Aorta (tissue), 5 donors: ENCODE measurements at places on chromosomes 3 and 15. TPM values are rescaled to one million over a fixed set of nuclear protein-coding genes. Genes with fewer than 3 reads are reported as not detected.

- DNase-seq = no peak
- H3K36me3 ChIP-seq = no peaks in the 10 kb centered on the region
- no peaks in the 10 kb centered on the region for H3K4me1 ChIP-seq
- H3K27me3 ChIP-seq = no peaks in the 10 kb centered on the region
- H3K4me3 ChIP-seq = no peak overlapping the region
Measured at GRCh38 chr15:100653608-100654007, 51.2 kb downstream of the ASB7 start.

The CCDC54 gene
- not detected for total RNA-seq

- no peak overlapping the region for H3K27ac ChIP-seq
- H3K4me1 ChIP-seq = no peaks in the 10 kb centered on the region
- H3K27me3 ChIP-seq = no peaks in the 10 kb centered on the region
- no peak for DNase-seq
- no peak overlapping the region for H3K4me3 ChIP-seq
Measured at GRCh38 chr3:21170964-21171363, 580.0 kb downstream of the ZNF385D start.

- DNase-seq = peak; percentile 88
- no peak overlapping the region for H3K4me3 ChIP-seq
- no peak overlapping the region for H3K27ac ChIP-seq
- H3K27me3 ChIP-seq = no peaks in the 10 kb centered on the region
Measured at GRCh38 chr15:20341901-20342600, 199.5 kb downstream of the GOLGA6L6 start.

- no peaks in the 10 kb centered on the region for H3K36me3 ChIP-seq
- no peak for DNase-seq
- no peak overlapping the region for H3K27ac ChIP-seq
- H3K4me1 ChIP-seq = no peaks in the 10 kb centered on the region
- no peak overlapping the region for H3K4me3 ChIP-seq
Measured at GRCh38 chr3:151351219-151351618, 21.9 kb upstream of the P2RY13 start.

GRCh38 chr15:69660658-69661405 is 208.2 kb downstream of the RPLP1 start:
- DNase-seq = no peak
- no peaks in the 10 kb centered on the region for H3K4me1 ChIP-seq
- no peak overlapping the region for H3K27ac ChIP-seq
- no peak overlapping the region for H3K4me3 ChIP-seq

- no peaks in the 10 kb centered on the region for H3K27me3 ChIP-seq
- no peaks in the 10 kb centered on the region for H3K4me1 ChIP-seq
- no peak overlapping the region for H3K4me3 ChIP-seq
- H3K27ac ChIP-seq = no peak overlapping the region
- peak; percentile 47 for DNase-seq
Measured at GRCh38 chr3:128335621-128336296, 130.9 kb downstream of the DNAJB8 start.

DNA sequence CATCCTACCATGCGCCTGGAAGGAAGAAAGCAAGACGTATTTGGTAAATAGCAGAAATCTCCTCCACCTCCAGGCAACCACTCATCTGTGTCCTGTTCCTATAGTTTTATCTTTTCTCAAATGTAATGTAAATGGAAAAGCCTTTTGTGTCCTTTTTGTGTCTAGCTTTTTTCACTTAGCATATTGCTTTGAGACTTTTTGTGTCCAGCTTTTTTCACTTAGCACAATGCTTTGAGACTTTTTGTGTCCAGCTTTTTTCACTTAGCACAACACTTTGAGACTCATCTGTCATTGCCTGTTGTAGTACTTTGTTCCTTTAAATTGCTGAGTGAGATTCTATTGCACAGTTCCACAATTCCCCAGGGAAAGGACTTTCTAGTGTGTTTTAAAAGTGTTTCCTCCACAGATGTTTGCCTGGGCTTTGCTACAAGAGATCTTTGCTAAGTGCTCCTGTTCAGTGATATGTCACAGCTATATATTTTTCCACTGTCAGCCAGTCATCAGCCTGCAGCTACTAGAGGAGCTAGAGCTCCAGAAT is 27.9 kb upstream of the MUC13 start:
- H3K27ac ChIP-seq = no peak overlapping the region
- H3K36me3 ChIP-seq = no peaks in the 10 kb centered on the region
- H3K27me3 ChIP-seq = no peaks in the 10 kb centered on the region
- no peak for DNase-seq
- no peaks in the 10 kb centered on the region for H3K4me1 ChIP-seq
- no peak overlapping the region for H3K4me3 ChIP-seq

- no peak overlapping the region for H3K4me3 ChIP-seq
- peaks cover 2% of the 10 kb centered on the region for H3K36me3 ChIP-seq
- H3K27ac ChIP-seq = no peak overlapping the region
- H3K27me3 ChIP-seq = no peaks in the 10 kb centered on the region
Measured at GRCh38 chr15:63288778-63289378, 11.5 kb downstream of the APH1B start.

- no peak for DNase-seq
- no peak overlapping the region for H3K4me3 ChIP-seq
- no peaks in the 10 kb centered on the region for H3K36me3 ChIP-seq
- no peak overlapping the region for H3K27ac ChIP-seq
Measured at GRCh38 chr3:71874618-71875017, 89.7 kb upstream of the PROK2 start.

The PHLDB2 gene
- total RNA-seq = 166 TPM

GRCh38 chr15:68196445-68197169 is 8.5 kb downstream of the CALML4 start:
- H3K4me1 ChIP-seq = no peaks in the 10 kb centered on the region
- H3K27ac ChIP-seq = no peak overlapping the region
- no peak for DNase-seq
- H3K4me3 ChIP-seq = no peak overlapping the region

GRCh38 chr3:42088803-42089530 is 2.2 kb upstream of the TRAK1 start:
- no peak overlapping the region for H3K27ac ChIP-seq
- no peaks in the 10 kb centered on the region for H3K27me3 ChIP-seq
- no peak for DNase-seq
- no peaks in the 10 kb centered on the region for H3K36me3 ChIP-seq
- no peaks in the 10 kb centered on the region for H3K4me1 ChIP-seq
- H3K4me3 ChIP-seq = no peak overlapping the region

GRCh38 chr3:144028798-144029411 is 57.3 kb downstream of the DIPK2A start:
- H3K36me3 ChIP-seq = no peaks in the 10 kb centered on the region
- no peak for DNase-seq
- H3K4me3 ChIP-seq = no peak overlapping the region
- no peaks in the 10 kb centered on the region for H3K4me1 ChIP-seq
- H3K27me3 ChIP-seq = no peaks in the 10 kb centered on the region
